ENCODE measurements at places on chromosomes 5 and 9.
A peak's percentile ranks its signal among the peaks of the same experiment; 100 is the strongest.

DNA sequence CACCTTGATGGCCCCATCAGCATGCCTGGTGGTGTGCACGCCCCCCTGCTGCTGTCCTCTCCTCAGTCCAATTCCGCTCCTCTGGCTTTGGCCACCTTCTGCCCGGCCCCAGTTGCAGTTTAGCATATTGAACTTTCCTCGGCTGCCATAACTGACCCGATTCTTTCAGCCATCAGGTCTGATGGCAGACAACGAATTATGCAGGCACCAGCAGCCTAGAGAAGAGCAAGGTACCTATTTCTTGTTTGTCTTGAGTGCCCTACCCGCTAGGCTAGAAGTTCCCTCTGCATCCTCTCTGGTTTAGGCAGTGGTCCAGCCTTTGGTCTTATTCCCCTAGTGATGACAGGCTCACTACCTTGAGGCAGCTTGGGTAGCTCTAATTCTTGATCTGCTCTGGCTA, 43.0 kb upstream of the SLC25A51 start:
- DNase-seq, result no peak

DNA sequence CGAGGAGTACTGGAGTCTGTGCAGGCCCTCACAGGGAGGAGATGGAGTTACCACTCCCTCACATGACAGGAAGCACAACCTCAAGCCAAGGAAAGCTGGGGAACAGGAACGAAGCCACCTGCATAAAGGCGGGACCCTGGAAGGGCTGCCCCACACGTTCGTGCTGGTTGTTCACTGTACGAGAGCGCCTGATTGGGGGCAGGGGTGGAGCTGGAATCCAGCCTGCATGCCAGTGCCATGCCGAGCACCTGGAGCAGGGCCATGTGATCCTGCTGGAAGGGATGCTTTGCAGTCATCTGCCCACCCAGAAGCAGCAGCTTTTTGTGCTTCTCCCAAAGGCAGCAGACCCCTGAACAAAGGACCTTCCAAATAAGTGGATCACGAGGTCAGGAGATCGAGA, 11.4 kb downstream of the GRM6 start:
- no peak for DNase-seq

GRCh38 chr5:122723606-122724352, 51.1 kb upstream of the SNX2 start:
- DNase-seq, result no peak

GRCh38 chr5:3180636-3181035, 415.0 kb upstream of the IRX1 start:
- DNase-seq, result no peak

DNA sequence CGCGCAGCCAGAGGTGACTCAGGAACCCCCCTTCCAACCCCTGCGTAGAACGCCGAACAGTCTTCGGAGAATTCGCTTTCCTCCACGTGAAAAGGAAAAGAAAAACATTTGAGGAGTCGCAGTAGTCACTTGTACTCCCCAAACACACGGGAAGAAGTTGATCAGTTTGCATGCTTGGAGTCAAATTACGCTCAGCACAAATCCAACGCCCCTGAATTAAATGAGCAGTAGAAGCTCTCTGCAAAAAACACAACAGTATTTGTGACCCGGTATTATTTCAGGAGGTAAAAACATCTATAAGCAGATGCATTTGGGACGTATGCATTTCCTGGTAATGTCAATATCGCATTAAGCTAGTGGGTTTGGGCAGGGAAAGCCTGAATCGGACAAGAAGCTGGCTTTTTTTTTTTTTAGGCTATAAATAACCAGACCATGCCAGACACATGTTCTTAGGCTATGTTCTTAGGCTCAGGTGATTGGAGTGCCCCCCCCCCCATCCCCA, 854 bp upstream of the ARL15 start:
- peak; percentile 68 for DNase-seq

GRCh38 chr5:58240322-58240721, 219.6 kb downstream of the PLK2 start:
- DNase-seq, result no peak

DNA sequence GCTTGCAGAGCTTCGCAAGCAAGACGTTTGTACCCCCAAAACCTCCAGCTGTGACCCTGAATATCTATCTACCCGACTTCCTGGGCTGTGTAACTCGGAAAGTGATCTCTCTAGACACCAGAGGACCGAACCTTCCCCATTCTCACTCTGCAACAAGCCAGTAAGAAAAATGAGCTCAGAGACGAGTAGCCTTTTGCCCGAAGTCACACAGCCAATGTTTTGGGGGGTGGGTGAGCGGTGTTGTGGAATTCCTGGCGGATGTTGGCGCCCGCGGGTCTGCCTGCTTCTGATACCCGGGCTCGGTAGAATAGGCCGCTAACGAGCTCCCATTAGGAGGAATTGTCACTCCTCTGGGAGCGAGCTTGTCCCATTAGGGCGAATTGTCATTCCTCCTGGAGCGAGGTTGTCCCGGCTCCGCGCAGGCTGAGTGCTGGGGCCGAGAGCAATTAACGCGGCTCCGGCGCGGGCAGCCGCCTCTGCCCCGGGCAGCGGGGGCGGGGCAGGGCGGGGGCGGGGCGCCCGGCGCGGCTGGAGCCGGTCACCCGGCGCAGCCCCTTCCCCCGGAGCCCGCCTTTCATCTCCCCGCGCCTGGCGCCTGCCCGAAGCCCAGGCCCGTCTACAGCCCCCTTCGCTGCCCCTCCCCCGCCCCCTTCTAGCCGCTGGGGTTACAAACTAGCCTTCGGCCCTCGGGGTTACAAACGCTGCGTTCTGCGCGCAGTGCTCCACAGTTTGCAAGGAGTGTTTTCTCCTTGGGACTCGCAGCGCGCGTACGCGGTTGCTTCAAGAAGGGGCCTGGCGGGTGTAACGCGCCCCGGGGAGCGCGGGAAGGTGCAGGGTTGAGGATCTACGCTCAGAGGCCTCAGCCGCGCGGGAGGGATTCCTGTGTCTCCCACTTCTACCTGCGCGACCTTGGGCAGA, 3.5 kb upstream of the MSX2 start:
- DNase-seq, result no peak

GRCh38 chr9:38026021-38026809, 42.8 kb downstream of the SHB start:
- DNase-seq, result peak; percentile 66

GRCh38 chr9:69888856-69889585, 68.4 kb downstream of the CFAP95 start:
- DNase-seq, result no peak

GRCh38 chr5:171578049-171578828, 158.8 kb downstream of the FGF18 start:
- DNase-seq, result no peak

- no peak for DNase-seq
These were observed 236.0 kb downstream of the EDIL3 start for GRCh38 chr5:84148651-84149050.

- no peak for DNase-seq
These were observed 13.8 kb downstream of the PTGES2 start for GRCh38 chr9:128113526-128114325.

GRCh38 chr9:5112646-5113045, 72.8 kb downstream of the INSL6 start:
- no peak for DNase-seq

DNA sequence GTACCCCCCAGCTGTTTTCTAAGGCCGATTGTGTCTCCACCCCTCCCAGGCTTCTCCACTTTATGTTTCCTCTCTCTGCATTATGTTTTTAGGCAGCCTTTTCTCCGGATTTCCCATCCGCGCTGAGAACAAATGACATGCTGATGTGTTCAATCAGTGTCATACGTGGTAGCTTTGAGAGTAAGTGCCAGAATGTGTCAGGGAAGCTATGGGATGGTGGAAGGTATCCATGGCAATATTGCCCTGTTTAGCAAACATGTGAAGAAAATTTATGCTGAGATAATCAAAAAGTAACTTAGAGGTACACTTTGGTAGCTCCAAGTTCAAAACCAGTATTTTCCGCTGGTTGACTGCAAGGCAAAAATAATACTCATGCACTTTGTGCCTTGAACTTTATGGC, 36.6 kb upstream of the LECT2 start:
- DNase-seq, result no peak

DNA sequence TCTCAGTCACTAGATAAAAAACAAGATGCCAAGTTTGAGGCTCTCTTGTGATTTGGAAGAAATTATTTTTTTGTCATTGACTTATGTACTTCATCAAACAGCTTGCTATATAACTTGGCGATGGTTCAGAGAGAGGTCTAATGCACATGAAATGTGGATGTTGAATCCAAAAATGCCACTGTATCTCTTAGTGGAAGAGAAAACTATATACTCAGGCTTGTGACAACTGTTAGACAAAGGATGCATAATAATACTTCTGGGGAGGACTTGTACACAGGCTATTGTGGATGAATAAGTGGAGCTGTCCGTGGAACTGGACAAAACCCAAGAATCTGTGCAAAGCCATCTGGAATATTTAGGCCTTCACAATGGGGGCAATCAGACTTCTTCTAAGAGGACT, 162.9 kb upstream of the NMUR2 start:
- no peak for DNase-seq

DNA sequence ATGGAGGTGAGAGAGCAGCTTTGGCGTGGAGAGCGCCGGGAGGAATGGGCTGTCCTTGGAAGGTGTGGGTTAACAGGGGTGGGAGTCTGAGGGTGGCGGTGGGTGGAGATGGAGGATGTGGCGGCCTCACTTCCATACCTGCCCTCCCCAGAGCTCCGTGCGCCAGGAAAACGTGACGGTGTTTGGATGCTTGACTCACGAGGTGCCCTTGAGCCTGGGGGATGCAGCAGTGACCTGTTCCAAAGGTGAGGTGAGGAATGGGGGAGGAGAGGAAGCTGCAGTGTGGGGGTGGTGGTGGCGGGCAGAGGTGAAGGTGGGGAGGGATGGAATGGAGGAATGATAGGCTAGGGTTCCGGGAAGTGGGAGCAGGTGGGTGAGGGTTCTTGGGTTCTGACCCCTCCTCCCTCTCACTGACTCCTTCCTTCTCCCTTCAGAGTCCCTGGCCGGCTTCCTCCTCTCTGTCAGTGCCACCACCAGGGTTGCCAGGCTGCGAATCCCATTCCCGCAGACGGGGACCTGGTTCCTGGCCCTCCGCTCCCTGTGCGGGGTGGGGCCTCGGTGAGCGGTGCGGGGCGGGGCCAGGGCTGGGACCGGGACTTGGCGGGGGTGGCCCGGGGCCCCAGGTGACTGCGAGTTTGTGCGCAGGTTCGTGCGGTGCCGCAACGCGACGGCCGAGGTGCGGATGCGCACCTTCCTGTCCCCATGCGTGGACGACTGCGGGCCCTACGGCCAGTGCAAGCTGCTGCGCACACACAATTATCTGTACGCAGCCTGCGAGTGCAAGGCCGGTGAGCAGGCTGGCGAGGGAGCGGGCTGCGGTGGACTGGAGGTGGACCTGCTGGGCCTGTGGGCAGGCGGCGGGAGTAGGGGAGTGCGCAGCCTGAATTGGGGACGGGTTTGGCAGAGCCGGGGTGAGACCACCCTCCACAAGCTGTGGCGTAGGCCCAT, 17.1 kb downstream of the TMEM8B start:
- DNase-seq, result no peak

DNA sequence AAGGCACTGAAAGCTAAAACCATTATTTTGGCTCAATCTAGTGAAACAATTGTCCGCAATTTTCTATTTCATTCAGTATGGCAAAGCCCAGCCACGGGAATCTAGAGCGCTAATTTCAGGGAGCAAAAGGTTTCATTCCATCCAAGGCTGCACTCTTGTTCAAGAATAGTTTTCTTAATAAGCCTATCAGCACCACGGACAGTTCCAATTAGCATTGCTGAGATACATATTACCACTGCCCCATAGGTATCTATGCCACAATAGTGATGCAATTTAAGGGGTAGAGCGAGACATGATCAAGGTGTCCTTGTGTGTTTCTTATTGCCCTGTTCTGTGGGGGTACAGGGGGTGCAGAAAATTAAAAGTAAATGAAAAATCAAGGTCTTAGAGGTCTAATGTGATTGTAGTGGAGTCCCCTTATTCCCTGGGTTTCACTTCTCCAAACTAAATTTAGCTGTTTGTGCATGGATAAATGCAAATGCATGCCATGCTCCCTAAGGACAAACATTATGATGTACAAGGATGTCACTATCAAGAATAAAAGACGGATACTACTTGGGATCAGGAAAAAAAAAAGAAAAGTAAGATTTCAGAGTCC, 45.5 kb downstream of the SPOCK1 start:
- DNase-seq, result no peak

- DNase-seq, result no peak
These were observed 4.0 kb upstream of the TRAF2 start for GRCh38 chr9:136882109-136882946.

All from NCI-H2171 treated with DMSO at 0.1 percent for 48 hours (cell line).